ENCODE measurements at places on chromosomes 7 and 10.

- no peak for DNase-seq
Observed at GRCh38 chr10:43955978-43956377, 307.3 kb upstream of the ZNF32 start.

GRCh38 chr10:12971001-12971788 lies 30.3 kb downstream of the CCDC3 start:
- no peak for DNase-seq

- DNase-seq: no peak
Observed at GRCh38 chr10:13928451-13928850, 341.7 kb downstream of the PRPF18 start.

GRCh38 chr7:101951757-101952156 lies 134.3 kb downstream of the CUX1 start:
- DNase-seq: no peak

DNA sequence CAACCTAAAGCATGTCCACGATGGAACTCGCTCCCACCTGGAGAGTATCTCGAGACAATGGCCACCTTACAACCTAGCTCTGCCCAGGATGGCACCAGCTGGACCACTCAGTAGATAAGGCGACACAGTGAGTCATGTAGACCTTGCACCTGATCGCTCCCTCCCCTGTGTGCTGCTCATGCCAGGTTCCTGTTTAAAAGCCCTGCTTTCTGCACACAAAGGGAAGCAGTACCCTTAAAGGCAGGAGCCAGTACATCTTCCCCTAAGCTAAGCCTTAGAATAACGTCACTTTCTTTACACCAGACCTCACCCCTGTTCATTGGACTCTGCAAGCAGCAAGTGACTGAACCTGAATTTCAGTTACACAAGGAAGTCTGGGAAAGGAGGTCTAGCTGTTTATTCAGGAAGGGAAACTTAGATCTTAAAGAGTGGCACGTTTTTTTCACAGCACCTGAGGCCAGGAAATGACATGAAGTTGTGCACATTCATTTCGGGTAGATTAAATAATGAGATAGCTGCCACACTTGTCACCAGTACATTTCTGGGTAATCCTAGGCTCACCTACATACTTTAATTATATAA lies 117.9 kb downstream of the MTPAP start:
- no peak for DNase-seq

DNA sequence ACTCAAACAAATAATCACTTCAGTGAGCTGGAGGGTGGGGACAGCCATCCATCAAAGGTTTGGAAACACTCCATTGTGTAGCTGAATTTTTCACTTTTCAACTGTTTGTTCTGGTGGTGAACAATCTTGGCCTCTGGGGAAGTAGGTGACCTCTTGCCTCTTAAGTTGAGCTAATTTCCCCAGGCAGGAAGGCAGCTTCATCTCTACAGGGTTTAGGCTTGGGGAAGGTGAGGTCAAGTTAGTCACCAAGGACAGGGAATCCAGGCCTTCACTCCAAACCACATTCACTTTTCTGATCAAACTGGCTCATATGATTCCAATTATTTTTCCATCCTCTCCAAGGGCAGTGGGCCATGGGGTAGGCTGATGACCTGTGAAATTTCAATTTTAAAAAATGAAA lies 138.3 kb upstream of the HABP2 start:
- no peak for DNase-seq

DNA sequence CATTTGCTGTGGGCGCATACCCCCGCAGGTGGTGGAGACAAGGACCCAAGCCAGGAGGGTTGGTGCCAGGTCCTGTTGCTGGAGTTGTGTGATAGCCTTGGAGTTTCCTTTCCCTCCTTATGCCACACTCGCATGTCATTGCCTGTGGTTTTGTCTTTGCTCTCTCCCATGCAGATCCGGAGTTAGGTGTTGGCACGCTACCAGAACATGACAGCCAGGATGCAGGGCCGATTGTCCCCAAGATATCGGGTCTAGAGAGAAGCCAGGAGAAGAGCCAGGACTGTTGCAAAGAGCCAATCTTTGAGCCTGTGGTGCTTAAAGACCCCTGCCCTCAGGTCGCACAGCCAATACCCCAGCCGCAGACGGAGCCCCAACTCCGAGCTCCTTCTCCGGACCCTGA lies 369.2 kb upstream of the GALNT17 start:
- DNase-seq: no peak

DNA sequence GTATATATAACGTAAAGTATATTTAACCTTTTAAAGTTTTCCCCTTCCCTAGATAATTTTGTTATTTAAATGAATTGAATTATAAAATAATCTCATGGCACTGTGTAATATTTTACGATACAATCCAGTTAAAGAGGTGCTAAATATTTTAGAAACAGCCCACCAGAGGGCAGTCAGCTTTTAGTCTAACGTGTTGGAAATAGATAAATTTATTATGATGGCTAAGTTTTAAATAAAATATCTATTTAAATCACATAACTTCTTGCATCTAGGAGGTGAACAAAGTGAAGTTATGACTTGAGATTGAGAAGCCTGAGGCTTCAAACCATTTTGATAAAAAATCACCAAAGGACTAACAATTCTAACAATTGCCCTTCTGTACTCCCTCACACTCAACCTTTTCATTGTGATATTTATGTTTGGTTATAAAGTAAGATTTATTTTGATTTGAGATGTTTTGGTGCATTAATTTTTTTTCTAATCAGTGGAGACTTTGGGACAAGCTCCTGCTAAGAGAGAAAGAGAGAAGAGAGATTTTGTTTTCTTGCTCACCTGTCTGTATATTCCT lies 171.5 kb upstream of the SP4 start:
- DNase-seq: no peak

DNA sequence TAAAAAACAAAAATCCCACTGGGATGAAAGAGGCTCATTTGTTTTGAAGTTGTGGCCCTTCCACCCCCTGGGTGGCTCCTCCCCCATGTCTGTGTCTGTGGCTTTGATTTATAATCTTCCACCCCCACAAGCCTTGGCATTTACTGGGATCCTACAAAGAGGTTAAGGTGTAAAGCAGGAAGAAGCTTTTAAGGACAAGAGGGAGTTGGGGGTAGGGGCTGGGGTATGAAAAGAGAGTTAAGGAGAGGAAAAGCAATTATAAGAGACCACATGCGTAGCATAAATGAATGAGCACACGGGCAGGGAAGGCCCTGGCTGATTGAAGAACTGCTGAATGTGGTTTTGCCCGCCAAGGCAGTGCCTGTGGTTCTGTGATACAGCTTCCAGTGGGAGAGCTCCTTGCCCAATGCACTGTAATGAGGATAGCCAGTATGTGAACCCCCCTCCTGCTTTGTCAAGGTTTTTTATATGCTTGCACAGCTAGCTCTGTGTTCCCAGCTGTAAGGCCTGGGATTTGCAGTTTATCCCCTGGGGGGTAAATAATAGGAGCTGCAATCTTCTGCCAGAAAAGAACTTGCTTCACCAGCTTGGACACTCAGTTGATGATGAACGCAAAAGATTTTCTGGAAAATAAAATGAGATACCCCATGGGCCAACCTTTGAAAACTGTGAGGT lies 34.7 kb upstream of the KMT2E start:
- no peak for DNase-seq

DNA sequence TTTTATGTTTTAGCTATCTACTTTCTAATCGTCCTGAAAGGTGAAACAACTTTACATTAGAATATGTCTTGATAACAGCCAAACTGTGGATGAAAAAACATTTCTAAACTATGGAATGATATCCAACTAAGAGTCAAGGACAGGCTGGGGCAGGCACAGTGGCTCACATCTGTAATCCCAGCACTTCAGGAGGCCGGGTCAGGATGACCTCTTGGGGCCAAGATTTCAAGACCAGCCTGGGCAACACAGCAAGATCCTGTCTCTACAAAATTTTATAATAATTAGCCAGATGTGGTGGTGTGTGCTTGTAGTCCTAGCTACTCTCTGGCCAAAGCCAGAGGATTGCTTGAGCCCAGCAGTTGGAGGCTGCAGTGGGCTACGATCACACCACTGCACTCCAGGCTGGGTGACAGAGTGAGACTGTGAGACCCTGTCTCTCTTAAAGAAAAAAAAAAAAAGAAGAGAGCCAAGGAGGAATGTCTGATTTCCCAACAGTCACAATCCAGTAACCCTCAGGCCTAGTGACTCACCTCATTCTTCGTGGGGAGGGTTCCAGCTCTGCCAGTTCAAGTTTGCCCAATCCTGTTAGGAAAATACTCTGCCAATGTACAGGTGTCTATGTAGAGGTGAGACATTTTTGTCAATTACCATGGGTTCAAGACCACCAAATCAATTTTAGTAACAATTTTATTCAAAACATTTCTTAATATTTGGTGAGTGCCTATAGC lies 14.6 kb upstream of the FZD1 start:
- no peak for DNase-seq

GRCh38 chr7:47600199-47601118 lies 18.5 kb upstream of the TNS3 start:
- DNase-seq: no peak

GRCh38 chr10:132404911-132405462 lies 8.0 kb downstream of the PWWP2B start:
- DNase-seq: no peak

- no peak for DNase-seq
Observed at GRCh38 chr7:50358041-50358705, 53.7 kb downstream of the IKZF1 start.
